ENCODE measurements at places on chromosomes 4 and X.

DNA sequence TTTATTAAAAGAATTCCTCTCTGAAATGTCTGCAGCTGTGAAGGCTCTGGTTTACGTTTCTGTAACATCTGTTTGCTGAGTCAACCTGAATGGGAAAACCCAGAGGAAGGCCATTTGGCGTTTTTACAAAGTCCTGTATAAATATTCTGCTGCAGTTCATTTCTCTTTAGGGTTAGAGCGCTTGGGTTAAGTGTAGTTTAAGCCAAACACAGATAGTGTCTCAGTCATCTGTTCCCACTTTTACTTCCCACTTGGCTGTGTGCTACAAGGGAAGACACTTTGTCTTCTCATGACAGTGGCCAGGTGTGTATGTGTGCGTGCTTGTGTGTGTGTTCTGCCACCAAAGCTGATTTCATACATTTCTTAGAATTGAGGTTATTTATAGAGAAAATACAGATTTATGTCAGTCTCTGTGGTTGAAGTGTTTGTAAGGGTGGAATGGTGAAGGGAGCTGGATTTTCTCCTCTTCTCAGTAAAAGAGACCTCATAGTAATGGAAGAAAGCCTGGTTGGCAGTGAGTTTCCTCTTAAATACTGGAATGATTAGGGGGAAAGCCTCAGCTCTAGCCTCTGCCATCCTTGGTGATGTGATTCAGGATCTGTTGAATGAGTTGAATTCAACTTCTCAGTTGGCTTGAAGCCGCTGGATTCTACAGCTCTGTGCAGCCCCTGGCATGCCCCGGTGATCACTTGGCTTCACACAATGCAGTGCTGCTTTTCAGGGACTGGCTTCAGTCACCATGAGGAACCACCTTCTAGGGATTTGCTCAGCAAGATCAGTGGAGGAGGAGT, 50.6 kb downstream of the JADE1 start:
- no peak for DNase-seq

DNA sequence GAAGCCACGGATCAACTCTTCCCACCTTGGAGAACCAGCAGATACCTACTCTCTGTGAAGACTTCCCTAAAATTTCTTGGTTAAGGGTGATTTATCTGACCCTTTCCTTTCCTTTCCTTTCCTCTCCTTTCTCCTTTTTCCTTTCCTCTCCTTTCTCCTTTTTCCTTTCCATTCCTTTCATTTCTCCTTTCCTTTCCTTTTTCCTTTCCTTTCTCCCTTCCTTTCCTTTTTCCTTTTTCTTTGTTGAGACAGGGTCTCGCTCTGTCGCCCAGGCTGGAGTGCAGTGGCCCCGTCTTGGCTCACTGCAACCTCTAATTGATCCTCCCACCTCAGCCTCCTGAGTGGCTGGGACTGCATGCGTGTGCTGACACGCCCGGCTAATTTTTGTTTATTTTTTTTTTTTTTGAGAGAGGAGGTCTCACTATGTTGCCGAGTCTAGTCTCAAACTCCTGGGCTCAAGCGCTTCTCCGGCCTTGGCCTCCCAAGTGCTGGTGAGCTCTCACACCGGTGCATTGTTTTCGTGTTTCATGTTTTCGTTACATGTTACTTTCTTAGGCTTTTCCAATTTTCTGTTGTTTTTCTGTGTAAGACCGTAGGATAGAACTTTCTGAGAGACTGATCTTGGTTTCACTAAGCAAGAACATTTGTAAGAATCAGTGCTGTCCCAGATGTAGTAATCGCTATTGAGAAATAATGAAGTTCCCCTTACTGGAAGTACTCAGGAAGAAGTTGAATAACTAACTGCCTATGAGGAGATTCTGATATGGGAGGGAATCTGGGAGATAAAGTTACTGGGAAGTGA, 2.0 kb downstream of the TMEM165 start:
- DNase-seq: peak; percentile 49

GRCh38 chr4:186650401-186651180, 73.1 kb downstream of the FAT1 start:
- DNase-seq: no peak

DNA sequence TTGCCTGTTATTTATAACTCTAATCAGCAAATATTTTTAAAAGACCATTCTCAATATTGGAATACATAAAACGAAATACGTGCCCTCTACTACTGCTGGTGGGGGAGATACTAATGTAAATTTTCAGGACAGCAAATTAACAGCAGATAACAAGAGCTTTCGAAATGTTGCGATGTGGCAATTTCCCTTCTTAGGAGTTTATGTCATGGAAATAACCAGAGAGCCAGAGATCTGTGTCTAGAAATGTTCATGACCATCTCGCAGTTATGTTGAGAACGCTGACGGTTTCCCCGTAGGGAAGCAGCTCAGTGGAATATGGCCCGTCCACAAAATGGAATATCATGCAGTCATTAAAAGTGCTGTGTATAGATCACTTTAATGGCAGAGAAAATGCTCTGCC, 238.4 kb upstream of the PSAPL1 start:
- DNase-seq: no peak

DNA sequence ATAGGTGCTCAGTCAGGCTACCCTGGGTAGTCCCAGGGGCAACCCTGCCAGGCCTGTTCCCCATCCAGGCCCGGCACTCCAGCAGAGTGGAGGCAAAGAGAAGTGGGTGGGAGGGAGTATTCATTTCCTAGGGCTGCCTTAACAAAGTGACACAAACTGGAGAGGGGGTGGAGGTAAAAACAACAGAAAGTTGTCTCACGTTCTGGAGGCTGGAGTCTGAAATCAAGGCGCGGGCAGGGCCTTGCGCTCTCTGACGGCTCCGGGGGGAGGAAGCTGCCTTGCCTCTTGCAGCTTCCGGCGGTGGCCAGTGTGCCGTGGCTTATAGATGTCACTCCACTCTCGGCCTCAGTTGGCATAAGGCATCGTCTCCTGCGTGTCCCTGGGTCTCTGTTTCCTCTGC, 90.8 kb downstream of the DCTD start:
- no peak for DNase-seq

GRCh38 chr4:142846108-142846728, at the start of gene INPP4B:
Gene INPP4B, minus strand, starts transcription at chr4:142846301.
- DNase-seq: peak; percentile 21

GRCh38 chrX:119871245-119871598, 311 bp downstream of the RNF113A start:
- DNase-seq: peak; percentile 64

GRCh38 chrX:71492231-71493065, 40.5 kb upstream of the OGT start:
- no peak for DNase-seq

- no peak for DNase-seq
Observed at GRCh38 chr4:162347842-162348213, 184.0 kb upstream of the FSTL5 start.

- no peak for DNase-seq
Observed at GRCh38 chr4:182015893-182016292, 227.3 kb upstream of the TENM3 start.

- peak; percentile 24 for DNase-seq
Observed at GRCh38 chr4:88320780-88321373, 36.5 kb upstream of the PPM1K start.

DNA sequence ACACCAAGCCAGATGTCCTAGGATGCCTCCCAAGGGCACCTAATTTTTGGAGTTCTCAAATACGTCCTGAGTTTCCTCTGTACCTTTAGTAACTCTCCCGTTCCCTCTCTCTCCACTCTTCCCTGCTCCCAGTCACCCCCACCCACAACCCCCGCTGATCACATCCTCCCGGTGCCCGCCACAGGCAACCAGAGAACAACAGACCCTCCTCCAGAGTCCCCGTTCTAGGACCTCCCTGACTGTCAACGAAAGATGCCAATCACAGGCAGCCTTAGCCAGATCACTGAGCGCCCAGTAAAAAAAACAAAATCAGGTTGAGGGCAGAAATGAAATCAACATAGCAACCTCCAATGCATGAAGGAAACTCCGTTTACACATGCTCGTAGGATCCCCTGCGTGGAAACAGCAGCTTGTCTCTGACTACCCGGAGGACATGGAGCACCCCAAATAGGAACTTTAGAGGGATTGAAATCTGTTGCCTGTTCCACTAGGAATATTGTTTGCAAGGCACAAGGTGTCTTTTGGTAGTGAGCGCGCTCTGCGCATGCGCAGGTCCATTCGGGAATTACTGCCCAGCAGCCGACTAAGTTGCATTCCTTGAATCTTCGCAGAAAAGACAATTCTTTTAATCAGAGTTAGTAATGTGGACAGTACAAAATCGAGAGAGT, at the start of gene GABRB1:
GABRB1 (plus strand) TSS at position 557 of the 668 bp plus-strand sequence.
- DNase-seq: peak; percentile 58

GRCh38 chrX:20438871-20439526, 172.3 kb upstream of the RPS6KA3 start:
- no peak for DNase-seq

GRCh38 chrX:138756234-138756633, 44.7 kb upstream of the FGF13 start:
- DNase-seq: peak; percentile 8

- DNase-seq: no peak
Observed at GRCh38 chr4:155542415-155542814, 124.2 kb upstream of the GUCY1A1 start.

DNA sequence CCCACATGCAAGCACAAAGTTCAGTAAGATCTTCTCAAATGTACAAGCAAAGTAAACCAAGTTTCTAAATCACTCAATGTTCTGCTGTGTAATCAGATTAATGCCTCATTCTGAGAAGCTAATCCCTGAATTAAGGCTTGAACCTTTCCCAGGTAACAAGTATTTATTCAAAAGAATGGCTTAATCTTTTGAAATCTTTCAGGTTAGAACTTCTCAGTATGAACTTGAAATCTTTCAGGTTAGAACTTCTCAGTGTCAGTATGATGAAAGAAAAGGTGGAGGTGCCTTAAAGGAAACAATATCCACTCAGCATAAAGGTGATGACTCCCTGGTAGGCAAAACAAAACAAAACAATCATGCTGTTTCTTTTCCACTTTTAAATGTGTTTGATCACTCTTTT, 29.0 kb downstream of the TMPRSS11B start:
- no peak for DNase-seq

DNA sequence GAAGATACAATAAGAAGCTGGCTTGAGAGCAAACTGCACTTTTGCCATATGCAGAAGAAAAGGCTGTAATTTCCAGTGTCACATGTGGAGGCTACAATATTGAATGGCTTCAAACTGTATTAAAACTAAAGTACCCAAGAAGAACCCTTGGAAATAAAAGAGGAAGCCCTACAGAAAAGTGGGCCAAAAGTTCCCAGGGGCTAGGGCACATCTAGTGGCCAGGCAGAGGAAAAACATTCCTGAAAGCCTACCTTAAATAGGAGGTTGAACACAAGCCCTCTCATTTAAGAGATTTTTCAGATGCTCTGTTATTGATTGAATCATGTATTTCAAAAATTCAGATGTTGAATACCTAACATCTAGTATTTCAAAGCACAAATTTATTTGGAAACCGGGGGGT, 40.6 kb upstream of the PRDX4 start:
- no peak for DNase-seq

DNA sequence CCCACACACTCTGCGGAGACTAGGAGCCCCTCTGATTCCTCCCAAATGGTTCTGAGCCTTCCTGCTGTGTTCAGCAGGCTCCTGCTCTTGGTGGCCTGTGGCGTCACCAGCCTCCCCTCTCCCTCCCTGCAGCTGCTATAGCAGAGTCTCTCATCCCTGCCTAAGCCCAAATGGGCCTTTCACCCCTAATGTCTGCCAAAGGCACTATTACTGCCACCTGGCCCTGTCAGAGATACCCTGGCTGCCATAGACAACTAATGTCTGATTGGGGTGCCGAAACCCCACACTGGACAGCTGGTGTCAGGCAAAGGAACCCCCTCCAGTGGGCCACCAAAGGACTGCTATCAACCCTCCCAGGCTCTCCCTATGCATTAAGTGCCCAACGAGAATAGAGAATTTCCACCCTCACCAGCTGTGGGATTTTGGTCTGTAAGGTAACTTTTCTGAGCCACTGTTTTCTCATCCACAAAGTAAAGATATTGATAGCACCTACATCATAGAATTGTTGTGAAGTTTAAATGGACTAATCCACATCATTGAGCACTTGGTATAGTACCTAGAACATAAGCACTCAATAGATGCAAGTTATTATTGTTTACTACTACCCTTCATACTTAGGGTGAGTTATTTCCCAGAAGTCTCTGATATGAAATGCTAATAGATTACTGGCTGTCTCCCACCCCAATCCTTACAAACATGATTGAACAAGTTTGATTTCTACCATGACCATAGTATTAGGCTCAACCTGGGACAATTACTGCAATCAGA, 421.3 kb downstream of the MID1IP1 start:
- no peak for DNase-seq

GRCh38 chrX:3527811-3528210, 181.4 kb upstream of the MXRA5 start:
- DNase-seq: no peak

GRCh38 chrX:71103110-71103983, 3.2 kb downstream of the CXorf65 start:
- DNase-seq: no peak

GRCh38 chr4:7805533-7806337, 133.9 kb downstream of the AFAP1 start:
- DNase-seq: no peak

GRCh38 chr4:158895797-158896576, 127.2 kb downstream of the FNIP2 start:
- DNase-seq: no peak

DNA sequence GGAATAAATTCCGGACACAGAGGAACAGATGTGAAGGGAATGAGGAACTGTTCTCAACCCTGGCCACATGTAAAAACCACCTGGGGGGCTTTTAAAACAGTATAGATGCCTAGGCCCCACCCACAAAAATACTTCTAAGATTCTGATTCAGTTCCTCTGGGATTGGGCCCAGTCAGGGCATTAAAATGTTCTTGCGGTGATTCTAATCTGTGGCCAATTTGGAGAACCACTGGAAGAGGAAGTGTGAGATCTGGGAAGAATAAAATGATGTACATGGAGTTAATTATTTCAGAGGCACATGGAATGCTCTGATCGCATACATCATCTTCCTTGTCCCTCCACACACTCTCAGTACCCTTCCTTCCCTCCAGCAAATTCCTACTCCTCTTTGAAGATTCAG, 192.2 kb downstream of the APBB2 start:
- no peak for DNase-seq

- no peak for DNase-seq
Observed at GRCh38 chr4:140673729-140674128, 82.5 kb downstream of the TBC1D9 start.

DNA sequence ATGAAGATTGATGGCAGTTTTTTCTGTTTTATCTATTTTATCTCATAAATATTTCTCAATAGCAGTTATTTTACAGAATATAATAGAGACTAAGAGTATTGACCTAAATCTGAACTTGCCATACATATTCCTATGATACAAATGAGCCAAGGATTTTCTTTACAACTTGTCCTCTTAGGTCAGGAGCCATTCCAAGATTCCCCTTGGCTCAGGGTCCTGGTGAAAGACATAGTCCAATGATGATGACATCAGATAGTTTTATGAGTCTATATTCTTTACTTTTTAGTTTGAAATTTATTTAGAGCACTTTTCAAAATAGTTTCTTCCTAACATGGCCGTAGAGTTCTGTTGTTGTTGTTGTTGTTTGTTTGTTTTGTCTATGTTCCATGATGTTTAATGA, 869.1 kb upstream of the GRID2 start:
- no peak for DNase-seq

DNA sequence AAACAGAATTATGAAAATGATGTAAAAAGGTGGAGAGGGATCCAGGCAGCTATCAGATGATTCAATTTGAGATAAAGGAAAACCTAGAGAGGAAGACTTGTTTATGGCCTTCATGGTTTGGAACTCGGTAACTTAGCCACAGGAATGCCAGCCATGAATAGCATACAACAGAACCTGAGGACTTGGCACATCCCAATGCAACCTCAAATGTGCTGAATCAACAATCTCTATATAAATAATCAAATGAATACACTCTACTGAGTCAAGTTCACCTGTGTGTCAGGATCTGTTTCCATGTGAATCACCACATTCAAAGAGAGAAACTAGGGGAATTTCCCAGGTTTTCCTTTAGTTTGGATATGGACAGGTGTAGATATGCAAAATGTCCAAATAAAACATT, 86.9 kb downstream of the MBNL3 start:
- no peak for DNase-seq

All from hippocampal formation (tissue), 2 donors.